ENCODE measurements at places on chromosomes 16 and 17. TPM values are rescaled to one million over a fixed set of nuclear protein-coding genes. Genes with fewer than 3 reads are reported as not detected.

The KIF18B gene
- 0.07 TPM for total RNA-seq

GRCh38 chr16:14300705-14301168 lies 229.6 kb downstream of the MRTFB start:
- DNase-seq, result peak; percentile 66

The EVPLL gene
- total RNA-seq, result not detected

DNA sequence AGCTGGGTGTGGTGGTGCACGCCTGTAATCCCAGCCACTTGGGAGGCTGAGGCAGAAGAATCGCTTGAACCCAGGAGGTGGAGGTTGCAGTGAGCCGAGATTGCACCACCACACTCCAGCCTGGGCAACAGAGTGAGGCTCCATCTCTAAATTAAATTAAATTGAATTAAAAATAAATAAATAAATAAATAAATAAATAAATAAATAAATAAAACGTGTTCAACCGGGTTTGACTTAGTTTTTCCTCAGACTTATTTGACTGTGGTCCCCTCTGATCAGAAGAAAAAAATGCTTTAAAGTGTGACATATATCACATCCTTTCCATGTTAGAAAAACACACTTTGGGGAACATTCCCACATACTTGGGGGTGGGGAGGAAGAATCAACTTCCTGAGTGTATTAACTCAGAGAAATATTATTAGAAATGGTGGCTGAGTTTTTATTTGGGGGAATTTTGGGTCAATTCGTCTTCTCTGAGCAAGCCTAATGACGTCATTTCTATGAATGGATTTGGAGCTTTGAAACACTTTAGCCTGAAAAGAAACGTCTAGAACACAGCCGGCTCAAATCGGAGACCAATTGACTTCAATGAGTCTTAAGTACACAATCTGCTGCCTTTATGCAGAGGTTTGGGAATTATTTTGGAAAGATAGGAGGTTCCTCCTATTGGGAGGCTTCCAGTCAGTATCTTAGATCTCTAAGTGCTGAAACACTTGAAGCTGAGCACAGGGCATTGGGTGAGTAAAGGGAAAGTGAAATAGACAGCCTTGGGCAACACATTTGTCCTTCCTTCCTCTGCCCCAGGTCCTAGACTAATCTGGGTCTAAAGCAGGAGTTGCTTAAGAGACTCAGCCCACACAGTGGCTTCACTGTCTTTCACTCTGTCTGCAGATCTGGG lies 132.6 kb downstream of the PITPNC1 start:
- no peak for DNase-seq

DNA sequence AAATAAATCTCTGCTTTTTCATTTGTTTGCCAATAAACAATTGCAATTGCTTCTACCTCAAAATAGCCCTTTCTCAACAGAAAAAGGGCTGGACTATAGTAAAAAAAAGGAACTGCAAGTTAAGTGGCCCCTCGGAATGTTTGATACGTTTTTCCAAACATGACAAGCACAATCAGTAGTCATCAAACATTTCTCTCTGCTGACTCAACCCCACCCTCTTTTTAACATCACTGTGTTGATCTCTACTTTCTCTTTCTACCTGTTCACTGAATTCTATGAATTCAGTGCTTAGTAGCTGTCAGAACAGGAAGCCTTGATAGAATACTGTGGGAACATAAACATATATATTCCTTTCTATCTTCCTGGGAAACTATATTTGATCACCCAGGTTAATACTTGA lies 116.5 kb upstream of the AXIN2 start:
- no peak for DNase-seq

The MFAP4 gene
- 35.7 TPM for total RNA-seq

The MMP25 gene
- total RNA-seq, result 1.0 TPM

DNA sequence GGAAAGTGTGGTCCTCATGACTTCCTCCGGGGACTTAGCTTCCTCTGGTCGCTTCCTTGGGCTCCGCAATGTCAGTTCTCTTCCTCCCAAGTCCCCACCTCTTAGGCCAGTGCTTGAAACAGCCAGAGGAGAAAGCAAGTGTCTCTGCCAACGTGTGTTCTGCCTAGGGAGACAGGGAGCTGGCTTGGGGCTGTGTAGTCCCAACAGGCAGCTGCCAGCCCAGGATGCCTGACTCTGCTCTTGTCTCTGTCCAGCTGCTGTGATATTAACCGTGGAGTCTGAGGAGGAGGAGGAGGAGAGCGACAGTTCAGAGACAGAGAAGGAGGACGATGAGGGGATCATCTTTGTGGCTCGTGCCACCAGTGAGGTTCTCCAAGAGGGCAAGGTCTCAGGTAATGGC lies 13.5 kb upstream of the PLEKHG4 start:
- no peak for DNase-seq

DNA sequence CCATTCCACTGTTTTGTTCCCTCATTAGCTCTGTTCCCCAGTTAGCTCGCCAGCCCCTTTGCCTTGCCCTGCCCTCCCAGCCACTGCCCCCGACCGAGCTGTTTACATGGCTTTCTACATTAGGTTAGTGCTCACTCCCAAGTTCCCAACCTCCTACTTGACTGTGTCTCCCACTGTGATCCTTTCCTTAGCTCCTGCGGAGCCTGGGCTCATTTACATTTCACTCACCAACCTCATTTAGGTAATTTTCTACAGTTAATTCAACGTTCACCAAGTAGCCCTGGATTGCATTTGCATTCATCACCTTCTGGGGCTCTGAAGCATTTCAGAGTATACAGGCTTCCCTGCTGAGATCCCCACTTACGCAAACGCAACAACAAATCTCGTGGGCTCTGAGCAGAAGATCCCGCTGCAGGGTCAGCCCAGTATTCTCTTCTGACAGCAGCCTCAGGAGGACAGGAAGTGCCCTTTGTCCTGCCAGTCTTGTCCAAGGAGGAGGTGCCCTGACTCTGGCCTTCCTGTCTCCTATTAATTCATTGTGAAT lies 325.8 kb upstream of the CCL2 start:
- no peak for DNase-seq

- no peak for DNase-seq
These were observed 7.2 kb upstream of the HS3ST2 start for GRCh38 chr16:22806811-22807210.

DNA sequence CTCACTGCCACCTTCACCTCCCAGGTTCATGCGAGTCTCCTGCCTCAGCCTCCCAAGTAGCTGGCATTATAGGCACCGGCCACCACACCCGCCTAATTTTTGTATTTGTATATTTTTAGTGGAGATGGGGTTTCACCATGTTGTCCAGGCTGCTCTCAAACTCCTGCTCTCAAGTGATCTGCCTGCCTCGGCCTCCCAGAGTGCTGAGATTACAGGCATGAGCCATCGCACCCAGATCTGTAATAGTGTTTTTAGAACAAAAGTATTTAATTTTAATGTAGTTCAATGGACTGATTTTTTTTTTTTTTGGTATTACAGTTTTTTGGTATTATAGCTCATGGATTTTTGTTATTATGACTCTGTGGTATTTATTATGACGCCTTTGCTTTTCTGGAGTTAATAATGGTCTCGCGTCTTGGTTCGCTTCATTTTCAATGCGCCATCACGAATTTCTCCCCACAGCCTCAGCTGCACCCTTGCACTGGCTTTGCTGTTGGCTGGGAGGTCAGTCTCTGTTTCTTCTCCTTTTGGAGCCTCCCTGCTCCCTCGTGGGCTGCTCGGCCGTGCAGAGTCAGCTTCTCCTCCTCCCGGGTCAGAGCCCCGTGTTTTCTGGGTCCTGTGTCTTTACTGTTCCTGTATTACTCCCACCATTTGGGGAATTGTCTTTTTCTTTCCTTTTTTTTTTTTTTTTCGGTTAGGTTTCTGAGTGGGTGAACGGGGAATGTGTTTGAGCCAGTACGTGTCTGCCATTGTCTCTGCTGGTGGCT lies 27.2 kb downstream of the BAIAP2 start:
- DNase-seq, result no peak

The MPRIP gene
- total RNA-seq, result 499 TPM

The RPAIN gene
- 46.2 TPM for total RNA-seq

DNA sequence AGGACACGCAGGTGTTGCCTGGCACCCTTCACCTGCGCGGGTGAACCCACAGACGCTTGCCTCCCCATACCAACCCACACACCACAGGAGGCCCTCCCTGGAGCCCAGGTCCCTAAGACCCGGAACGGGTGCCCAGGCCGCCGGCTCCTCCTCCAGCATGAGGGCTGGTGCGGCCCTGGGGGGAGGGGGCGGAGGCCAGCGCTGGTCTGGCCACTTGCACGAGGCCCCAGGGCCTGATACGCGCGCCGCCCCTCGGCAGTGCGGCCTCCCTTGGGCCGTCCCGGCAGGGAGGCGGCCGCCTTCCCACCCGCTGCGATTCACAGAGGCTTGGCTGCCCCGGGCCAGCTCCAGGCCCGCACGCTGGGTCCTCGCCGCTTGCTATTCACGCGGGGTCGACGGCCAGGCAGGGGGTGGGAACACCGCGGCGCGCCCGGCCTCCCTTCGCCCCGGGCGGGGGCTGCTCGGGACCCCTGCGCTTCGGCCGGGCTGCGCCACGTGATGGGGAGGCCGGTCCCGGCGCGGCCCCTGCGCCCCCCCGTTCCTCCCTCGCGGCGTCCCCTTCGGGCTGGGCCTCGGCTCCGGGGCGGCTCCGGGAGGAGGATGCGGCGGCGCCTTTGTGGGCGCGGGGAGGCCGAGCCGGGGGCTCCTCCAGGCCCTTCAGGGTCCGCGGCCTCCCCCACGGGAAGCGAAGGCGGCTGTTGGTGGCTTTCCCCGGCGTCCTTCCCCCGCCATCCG lies 685 bp downstream of the FASN start:
- no peak for DNase-seq

GRCh38 chr17:58991718-58992331 lies 114.9 kb downstream of the TRIM37 start:
- DNase-seq, result no peak

DNA sequence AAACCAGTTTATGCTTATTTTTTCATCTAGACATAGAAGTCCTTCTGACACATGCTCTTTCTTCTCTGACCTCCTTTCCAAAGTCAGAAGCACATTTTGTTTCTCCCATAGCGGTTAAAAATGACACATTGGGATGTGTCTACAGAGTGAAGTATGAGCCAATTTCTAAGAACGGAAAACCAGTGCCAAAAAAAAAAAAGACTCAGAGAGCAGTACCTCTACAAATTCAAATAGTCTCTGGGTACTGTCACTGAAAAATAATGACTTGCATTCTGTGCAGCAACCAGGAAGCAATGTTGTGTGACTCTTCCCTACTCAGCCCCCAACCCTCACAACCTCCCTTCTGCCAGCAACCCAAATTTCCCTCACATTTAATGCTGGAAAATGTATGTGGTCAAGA lies 145.5 kb upstream of the PMFBP1 start:
- no peak for DNase-seq

The CD7 gene
- 3.5 TPM for total RNA-seq

GRCh38 chr16:74626741-74627416 lies 20.0 kb upstream of the GLG1 start:
- no peak for DNase-seq

DNA sequence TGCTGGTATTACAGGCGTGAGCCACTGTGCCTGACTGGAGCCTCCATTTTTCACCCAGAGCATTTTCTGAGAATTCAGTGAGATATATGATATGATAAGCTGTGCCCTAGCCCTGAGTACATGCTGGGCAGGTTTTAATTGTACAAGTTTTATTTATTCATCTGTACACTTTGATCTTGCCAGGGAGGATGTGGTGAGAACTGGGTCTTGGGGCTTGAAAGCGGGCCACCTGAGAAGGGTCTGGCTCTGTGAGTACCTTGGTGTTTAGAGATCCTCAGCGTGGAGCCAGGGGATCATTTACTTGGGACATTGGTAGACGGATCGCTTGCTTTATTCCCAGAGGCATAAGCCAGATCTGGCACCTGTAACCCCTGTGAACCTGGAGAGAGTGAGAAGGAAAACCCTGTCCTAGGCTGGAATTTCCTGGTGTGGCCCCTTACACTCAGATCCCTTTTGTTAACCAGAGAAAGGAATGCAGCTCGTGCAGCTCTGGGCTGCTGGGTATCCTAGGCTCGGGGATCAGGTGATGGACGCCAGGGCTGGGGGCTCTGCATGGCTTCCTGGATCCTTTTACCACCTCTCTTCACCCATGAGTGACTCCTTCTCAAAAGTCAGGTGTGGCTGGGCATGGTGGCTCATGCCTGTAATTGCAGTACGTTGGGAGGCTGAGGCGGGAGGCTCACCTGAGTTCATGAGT lies 91.9 kb downstream of the ABCC1 start:
- DNase-seq, result no peak

- DNase-seq, result no peak
These were observed 4.6 kb upstream of the CLDN9 start for GRCh38 chr16:3007957-3008689.

- no peak for DNase-seq
These were observed 287.5 kb downstream of the IRX3 start for GRCh38 chr16:53998966-53999522.

The TRPV3 gene
- total RNA-seq, result 1.7 TPM

DNA sequence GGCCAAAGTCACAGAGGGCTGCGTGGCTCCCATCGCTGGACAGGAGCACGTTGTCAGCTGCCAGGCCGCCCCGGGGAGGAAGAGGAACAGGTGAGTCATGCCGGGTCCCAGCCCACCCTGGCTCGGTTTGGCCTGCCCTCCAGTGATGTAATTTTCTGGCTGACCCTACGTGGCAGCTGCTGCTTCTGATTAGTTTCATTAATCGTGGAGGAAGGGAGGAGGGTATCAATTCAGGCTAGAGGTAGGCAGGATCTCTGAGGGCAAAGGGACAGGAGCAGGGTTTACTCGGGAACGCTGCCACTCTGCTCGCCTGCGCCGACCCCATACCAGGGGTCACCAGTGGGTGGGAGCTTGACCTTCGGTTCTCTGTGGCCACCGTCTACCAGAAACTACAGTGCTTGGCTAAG lies 11.7 kb upstream of the SPATA32 start:
- no peak for DNase-seq

DNA sequence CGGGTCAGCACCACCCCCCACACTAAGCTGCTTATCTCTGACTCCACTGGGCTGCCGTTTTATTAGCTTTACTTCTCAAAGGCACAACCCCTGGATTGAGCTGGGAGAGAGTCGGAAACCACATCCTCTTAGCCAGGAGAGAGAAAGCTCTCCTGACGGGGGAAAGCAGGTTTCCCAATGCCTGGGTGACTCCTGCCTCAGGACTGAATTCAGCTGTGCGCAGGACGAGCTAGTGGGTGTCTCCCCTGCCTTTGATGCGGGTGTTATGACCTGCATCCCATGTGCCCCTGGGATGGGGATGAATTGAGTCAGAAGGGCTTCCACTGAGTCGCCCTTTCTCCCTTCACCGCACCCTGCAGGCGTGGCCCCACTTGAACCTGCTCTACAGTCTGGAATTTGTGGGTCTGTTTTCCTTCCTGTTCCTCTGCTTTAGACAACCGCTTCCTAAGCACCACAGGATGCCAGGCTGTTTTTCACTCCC lies 819.2 kb upstream of the EEF2KMT start:
- no peak for DNase-seq

The MEIOC gene
- total RNA-seq, result not detected

The HCRT gene
- not detected for total RNA-seq

DNA sequence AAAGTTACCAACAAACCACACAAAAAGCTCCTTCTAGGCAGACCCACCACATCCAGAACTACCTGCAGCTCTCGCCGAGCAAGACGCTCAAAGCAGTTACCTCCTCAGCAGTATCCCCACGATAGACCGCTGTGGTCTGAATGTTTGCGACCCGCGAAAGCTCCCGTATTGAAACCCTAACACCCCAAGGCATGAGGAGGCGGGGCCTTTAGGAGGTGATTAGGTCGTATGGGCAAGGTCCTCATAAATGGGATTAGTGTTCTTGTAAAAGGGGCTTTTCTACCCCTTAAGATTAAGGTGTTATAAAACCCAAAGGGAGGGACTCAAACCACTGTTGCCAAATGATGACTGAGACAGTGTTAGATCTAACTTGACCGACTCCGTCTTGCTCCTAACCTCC lies 19.0 kb upstream of the RPH3AL start:
- no peak for DNase-seq

Data from heart left ventricle (tissue), 16 donors.